NCI-H2171 (cell line): ENCODE measurements at places on chromosomes 16 and 17.

DNA sequence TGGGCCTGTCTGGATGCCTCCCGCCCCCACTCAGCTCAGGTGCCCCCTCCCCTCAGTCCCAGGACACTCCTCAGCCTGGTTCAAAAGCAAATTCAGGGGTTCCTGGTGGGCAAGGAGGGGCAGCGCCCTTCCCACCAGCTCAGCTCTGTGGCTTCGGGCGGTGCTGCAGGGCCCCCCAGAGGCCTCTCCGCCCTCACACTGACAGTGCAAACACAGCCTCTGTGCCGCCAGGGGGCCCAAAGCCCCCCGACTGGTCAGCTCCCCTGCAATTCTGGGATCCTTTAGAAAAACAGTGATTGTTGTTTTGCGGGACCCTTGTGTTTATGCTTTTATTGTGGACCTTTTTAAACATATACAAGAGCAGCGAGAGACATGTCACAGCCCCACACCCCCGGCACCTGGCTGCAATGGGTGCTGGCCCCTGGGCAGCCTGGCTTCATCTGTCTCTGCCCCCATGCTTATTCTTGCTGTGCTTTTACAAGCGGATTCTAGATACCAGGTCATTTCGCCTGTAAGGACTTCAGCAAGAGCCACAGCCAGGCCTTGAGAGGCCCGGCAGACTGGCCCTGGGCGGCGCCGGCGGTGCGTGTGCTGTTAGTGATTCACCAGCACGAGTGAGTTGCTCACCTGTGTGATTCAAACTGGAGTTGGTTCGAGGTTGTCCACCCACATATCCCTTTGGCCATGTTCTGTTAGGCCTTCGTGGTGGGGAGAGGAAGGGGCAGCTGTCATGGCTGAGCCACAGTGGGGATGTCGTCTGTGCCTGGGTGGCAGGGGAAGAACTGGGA lies 21.2 kb downstream of the ZNF469 start:
- DNase-seq: no peak

GRCh38 chr17:64005734-64006167 lies 7.6 kb downstream of the PRR29 start:
- no peak for DNase-seq

DNA sequence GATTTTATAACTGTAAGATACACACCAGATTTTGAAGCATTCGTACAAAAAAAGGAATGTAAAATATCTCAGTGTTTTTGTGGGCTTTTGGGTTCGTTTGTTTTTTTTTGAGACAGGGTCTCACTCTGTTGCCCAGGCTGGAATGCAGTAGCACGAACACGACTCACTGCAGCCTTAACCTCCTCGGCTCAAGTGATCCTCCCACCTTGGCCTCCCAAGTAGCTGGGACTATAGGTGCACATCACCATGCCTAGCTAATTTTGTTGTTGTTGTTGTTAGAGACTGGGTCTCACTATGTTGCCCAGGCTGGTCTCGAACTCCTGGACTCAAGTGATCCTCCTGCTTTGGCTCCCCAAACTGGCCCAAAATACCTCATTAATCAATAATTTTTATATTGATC lies 15.9 kb downstream of the STAT5B start:
- no peak for DNase-seq

GRCh38 chr16:21703589-21704174 lies 39.9 kb downstream of the OTOA start:
- no peak for DNase-seq

DNA sequence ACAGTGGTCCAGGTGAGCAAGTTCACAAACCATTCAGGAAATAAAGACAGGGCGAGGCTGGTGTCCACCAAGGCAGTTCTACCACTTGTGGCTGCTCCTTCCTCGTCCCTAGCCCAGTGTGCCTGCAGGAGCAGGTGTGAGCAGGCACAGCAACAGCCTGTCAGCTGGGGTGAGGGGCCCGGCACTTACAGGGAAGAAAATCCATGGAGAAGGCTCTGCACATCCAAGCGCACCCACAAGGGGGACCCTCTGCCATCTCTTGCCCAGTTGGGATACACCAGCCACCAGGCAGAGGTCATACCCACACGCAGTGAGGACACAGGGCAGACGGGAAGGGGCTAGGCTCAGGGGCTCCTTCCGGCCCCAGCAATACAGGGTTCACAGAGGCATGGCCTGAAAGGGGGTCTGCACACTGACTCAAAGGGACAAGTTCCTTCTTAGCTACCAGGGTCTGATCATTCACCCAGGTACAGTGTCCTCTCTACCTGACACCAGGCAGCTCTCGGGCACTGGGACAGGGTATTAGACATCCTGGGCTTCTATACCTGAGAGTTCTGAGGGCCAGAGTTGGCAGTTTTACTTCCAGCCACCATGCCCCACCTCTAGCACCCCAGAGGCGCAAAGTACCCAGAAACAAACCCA lies 27.0 kb downstream of the CDIP1 start:
- peak; percentile 46 for DNase-seq

- no peak for DNase-seq
Measured at GRCh38 chr16:51310159-51310558, 159.1 kb upstream of the SALL1 start.

- DNase-seq: no peak
Measured at GRCh38 chr17:44904001-44904984, 5.0 kb upstream of the EFTUD2 start.

- no peak for DNase-seq
Measured at GRCh38 chr17:30378241-30378824, 394 bp upstream of the CPD start.
